ENCODE measurements at places on chromosomes 7 and 10. TPM values are rescaled to one million over a fixed set of nuclear protein-coding genes. Genes with fewer than 3 reads are reported as not detected.
A peak's percentile ranks its signal among the peaks of the same experiment; 100 is the strongest.

DNA sequence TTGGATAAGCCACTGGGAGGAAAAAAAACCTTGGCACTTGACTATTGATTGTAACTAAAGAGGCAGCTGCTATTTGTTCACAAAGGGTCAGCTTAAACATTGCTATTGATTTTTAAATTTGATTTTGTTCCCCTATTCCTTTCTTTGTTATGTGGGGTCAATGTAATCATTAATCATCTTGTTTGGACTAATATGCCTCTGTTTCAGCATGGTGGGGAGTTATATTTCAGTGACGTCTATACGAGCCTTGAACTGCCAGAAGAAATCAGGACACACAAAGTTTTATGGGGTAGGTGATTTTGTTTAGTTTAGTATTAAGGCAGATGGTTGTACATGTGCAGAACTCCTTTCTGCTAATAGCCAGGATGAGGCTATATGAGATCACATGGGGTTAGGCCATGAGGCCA is 7.5 kb downstream of the AS3MT start:
- no peak for DNase-seq

DNA sequence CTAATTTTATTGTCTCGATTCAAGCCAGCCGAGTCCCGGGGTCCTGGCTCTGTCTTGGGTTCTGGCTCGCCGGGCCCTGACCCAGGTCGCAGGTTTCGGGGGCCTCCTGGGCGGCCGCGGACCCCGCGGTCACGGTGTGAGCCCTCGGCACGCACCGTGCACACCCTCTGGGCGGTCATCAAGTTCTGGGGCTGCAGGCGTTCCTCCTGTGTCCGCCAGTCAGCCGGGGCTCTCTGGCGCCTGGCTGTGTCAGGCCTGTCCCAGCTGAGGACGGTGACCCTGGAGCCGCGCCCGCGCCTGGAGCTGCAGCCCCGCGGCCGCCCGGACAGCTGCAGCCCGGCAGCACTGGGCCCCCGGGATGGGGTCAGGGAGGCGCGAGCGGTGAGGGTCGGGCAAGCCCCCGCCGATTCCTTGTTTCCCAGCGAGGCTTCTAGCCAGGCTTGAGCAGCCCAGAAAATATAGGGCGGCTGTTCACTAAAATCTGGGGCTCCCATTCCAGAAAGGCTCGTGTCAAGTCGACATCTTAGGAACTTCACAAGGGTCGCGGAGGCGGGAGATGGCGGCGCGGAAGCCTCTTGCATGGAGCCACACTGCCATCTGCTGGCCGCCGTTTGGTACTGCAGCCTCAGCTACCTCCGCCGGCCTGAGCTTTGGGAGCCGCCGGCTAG is 4.2 kb upstream of the HOXA7 start:
- DNase-seq = peak; percentile 87

DNA sequence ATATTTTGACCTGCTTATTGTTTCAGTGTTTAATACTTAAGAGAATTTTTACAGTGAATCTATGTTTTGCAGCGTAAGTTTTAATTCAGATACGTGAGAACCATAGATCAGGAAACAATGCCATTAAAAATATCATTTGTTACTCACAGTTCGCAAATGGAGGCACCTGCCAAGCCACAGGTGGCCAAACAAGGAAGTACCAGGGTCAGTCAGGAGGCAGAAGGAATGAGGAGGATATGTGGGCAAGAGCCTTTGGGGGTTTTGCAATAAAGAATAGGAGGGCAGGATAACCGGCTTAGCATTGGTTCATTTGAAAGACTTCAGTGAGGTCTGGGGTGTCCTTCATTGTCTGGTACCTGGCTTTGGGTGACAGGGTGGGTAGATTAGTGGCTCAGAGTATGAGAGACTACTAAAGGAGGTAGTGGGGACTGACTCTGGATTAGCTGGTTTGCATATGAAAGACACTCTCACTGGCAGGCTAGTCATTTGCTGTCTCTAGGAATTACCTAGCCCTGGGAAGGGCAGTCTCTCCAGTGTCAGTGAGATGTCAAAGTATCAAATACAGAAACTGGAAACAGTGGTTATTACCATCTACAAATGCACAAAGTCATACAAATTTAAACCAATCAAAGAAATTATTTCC is 132.2 kb upstream of the CAV2 start:
- DNase-seq = no peak

GRCh38 chr7:134513169-134513752 is 14.1 kb upstream of the AKR1B10 start:
- DNase-seq = peak; percentile 58

GRCh38 chr10:33335551-33335800 is 1.0 kb upstream of the NRP1 start:
- no peak for DNase-seq

DNA sequence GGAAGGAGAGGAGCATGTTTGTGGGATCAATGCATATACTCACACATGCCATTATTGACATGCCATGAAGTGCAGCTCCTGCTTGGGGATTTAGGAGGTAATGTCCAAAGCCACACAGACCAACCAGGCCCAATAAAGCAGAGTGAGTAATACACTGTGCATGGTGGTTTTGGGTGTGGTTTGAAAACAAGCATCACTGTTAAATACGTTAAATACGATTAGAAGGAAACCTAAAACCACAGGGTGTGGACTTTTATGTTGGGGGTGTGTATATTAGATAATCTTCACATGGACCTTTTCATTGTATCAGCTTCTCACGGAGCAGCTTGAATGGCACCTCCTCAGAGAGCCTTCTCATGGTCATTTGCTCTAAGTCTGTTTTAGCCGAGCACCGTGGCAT is 10.4 kb upstream of the EIF3A start:
- DNase-seq = no peak

GRCh38 chr10:13023754-13024153 is 22.2 kb upstream of the CCDC3 start:
- DNase-seq = no peak

- no peak for DNase-seq
Observed at GRCh38 chr10:55329796-55330195, 528.8 kb upstream of the PCDH15 start.

- DNase-seq = no peak
Observed at GRCh38 chr10:126930883-126931503, 25.8 kb downstream of the DOCK1 start.

DNA sequence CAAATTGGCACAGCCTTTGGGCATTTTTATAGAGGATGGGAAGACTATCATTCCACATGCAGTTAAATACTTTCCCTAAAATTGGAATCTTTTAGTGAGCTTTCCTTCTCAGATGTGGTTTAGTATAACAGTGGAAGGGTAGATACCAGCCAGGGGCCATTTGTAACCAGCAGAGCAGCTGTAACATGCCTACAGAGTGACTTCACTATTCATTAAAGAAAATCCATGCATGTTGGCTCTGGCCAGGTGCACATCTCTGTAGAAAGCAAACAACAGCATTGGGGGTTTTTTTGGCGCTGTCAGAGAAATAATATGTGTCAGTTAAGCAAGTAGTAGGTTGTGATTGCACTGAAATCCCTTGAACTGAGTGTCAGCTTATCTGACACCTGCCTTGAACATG is 115.6 kb downstream of the LHFPL3 start:
- no peak for DNase-seq

DNA sequence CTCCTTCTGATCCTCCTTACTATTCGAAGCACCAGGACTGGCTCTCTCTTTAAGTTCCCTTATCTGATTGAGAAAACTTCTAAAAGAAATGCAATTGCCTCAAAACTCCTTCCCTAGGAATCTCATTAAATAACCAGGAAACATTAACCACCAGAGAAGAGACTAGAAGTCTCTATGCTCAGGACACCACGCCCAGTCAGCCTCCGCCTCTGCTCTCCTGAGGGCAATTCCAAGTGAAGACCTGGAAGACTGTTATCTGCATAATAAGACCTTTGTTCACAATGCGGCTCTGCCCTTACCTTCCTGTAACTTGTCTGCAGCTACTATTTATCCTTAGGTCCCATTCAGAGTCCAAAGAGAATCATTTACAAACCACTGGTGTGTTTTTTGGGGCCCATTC is 78.8 kb downstream of the ELMO1 start:
- no peak for DNase-seq

- no peak for DNase-seq
Observed at GRCh38 chr10:104259456-104259855, 4.8 kb downstream of the GSTO1 start.

- DNase-seq = peak; percentile 39
Observed at GRCh38 chr7:32506266-32507054, 11.2 kb downstream of the AVL9 start.

DNA sequence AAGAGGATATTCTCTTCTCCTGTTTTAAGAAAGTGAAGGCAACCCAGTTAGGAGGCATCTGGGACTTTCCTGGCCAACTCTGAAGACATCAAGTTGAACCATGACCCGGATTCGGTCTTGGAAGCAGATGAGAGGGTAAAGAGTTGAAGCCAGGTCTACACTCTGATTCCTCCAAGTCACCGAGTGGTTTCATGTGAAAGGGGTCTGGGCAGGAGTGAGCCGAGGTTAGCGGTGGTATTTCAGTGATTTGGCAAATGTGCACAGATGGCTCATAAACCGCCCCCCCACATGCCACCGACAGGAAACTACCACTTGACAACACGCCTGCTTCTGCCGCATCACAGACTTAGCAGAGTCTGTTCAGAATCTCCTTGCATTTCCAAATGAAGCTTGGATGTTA is 11.4 kb upstream of the REPIN1 start:
- DNase-seq = peak; percentile 88

RNF32 gene
- 0.59 TPM for total RNA-seq

CHCHD1 gene
- total RNA-seq = 37.5 TPM

UNCX gene
- 1.9 TPM for total RNA-seq

MUC12 gene
- 0.67 TPM for total RNA-seq

POLL gene
- 27.2 TPM for total RNA-seq

GIMAP1 gene
- not detected for total RNA-seq

PNLIP gene
- total RNA-seq = not detected

IDI2 gene
- not detected for total RNA-seq
